ENCODE measurements at places on chromosomes 5 and 9.

- DNase-seq: no peak
Measured at GRCh38 chr5:159073026-159073425, 26.7 kb downstream of the EBF1 start.

GRCh38 chr5:75574791-75575190 lies 36.5 kb upstream of the ANKDD1B start:
- no peak for DNase-seq

DNA sequence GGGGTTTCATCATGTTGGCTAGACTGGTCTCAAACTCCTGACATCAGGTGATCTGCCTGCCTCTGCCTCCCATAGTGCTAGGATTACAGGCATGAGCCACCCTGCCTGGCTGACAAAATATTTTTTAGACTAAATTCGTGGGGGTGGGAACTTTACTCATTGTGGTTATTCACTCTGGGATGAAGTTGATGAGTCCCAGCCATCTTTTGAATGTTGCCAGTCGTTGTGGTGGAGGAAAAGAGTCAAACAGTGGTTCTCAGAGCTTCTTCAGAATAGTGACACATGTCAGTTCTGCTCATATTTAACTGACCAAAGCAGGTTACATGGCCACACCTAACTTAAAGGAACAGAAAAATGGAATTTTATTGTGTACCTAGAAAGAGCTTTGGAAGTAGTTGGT lies 6.9 kb downstream of the SREK1 start:
- DNase-seq: peak; percentile 41

- peak; percentile 34 for DNase-seq
Measured at GRCh38 chr5:34002629-34003328, 5.1 kb downstream of the AMACR start.

GRCh38 chr5:139236479-139236878 lies 38.3 kb upstream of the SIL1 start:
- no peak for DNase-seq

DNA sequence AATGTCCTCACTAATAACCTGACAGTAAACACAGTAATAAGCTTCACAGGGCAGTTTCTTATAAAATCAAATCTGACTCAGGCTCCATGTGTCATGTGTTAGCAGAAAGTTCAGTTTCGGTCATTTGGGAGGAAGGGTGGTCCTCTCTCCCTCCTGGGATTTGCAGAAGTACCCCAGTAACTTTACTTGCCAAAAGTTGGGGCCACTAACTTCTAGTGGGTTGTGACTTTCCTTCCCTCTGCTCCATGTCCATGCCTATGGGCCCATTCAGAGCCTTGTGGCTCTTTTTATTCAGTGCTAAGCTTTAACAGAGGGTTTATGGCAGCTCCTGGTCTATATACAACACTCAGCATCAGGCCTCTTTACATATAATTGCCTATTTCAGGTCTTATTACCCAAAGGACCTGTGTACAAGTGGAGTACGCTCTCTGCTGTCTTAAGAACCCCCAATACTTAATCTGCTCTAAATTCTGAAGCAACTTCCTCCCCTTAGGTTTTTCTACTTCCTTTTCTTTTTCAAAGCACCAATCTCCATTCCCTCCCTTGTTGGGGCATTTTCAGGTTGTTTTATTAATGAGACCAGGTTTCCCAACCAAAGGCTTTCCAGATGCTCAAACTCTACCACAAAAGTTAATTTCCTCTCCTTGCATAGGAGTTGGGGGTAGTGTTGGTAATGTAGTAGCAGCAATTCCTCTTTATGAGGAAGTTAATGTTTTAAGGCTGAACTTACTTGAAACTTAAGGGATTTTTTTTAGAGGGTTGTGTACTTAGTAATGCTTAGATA lies 107.7 kb downstream of the CCDC192 start:
- no peak for DNase-seq

DNA sequence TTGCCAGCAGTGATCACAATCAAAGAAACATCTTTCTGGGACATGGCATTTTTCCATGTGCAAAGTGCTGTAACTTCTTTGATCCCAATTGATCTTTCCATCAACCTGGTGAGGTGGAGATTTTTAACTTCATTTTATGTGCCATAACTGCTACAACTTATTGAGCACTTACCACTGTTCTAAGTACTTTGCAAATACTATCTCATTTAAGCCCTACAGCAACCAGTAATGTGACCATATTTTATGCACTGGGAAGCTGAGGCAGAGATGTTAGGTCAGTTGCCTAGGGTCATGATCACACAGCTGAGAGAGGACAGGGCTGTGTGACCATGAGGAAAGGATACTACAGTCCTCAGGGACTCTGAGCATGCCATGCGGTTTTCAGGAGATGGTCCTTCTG lies 17.9 kb upstream of the STRBP start:
- no peak for DNase-seq

GRCh38 chr9:131312822-131313770 lies 23.6 kb downstream of the PLPP7 start:
- peak; percentile 39 for DNase-seq

DNA sequence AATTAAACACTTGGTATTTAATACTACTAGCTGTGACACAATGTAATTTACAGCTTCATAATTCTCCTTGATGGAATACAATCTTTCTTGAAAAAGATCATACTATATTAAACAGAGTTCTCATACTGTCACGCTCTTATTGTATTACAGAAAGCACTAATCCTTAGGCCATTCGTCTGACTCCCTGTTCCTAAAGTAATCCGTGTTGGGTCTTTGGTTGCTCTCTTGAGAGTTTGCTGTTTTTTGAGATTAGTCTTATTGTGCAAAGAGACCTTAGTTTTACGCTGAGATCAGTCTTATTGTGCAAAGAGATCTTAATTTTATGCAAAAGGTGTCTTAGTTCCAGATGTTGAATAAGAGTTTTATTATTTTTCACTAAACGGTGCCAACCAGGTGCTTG lies 190.6 kb downstream of the ISL1 start:
- DNase-seq: no peak

- no peak for DNase-seq
Measured at GRCh38 chr5:4019009-4019769, 423.6 kb downstream of the IRX1 start.

GRCh38 chr9:26758655-26759054 lies 133.9 kb downstream of the CAAP1 start:
- no peak for DNase-seq

DNA sequence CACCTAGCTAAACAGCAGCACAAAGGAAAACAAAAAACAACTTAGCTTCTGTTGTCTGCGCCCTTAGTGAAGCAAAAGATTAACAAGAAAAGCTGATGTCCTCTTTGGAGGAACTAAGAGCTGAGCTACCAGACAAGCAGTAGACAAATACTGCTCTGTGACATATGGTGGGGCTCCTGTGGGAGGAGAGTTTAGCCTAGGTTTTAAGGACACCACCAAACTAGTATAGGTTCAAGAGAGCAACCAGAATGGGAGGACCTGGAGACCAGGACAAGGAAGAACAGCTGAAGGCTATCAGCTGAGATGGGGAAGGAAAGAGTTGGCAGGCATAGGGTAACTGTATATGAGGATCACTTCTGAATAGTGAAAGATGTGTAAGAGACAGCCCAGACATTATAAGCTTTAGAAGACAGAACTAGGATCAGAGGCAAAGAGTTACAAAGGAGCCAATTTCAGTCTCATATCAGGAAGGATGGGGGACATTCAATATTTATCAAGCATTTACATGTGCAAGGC lies 27.2 kb downstream of the FBXW2 start:
- no peak for DNase-seq

- DNase-seq: no peak
Measured at GRCh38 chr5:138986186-138986800, 111.2 kb upstream of the LRRTM2 start.

GRCh38 chr9:95770653-95771131 lies 104.8 kb upstream of the ERCC6L2 start:
- DNase-seq: no peak

DNA sequence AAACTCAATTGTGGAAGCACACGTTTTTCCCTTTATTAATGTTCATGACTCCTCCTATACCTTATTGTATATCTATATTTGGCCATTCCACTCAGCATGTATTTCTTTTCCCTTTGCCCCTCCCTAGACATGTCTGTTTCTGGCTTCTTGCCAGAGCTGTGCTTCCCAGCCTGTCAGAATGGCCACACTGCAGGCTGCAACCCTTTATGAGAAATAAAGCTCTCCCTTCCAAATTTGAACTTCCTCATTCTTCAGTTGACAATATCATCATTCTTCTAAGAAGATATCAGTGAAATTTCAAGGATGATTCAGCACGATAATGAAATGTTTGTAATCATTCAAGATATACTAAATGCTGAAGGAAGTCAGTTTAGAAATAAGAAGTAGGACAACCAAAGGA lies 107.6 kb upstream of the PRSS3 start:
- DNase-seq: no peak

GRCh38 chr9:129312251-129313122 lies 134.4 kb upstream of the IER5L start:
- DNase-seq: no peak

GRCh38 chr9:78615372-78615771 lies 318.4 kb downstream of the PSAT1 start:
- peak; percentile 20 for DNase-seq

GRCh38 chr9:137456061-137456863 lies 2.9 kb downstream of the NSMF start:
- DNase-seq: no peak

DNA sequence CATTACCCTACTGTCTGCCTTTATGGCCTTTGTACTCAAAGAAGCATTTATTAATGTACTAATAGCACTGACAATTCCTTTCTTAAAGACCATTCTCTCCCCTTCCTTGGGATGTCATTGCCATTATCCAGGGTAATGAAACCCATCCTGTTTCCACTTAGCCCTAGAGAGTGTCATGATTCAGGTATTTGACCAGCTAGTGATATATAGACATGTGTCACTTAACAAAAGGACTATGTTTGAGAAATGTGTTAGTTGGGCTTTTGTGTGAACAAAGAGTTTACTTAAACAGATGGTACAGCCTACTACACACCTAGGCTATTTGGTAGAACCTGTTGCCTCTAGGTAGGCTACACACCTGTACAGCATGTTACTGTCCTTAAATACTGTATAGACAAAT lies 2.0 kb downstream of the ATP6V0E1 start:
- peak; percentile 14 for DNase-seq

DNA sequence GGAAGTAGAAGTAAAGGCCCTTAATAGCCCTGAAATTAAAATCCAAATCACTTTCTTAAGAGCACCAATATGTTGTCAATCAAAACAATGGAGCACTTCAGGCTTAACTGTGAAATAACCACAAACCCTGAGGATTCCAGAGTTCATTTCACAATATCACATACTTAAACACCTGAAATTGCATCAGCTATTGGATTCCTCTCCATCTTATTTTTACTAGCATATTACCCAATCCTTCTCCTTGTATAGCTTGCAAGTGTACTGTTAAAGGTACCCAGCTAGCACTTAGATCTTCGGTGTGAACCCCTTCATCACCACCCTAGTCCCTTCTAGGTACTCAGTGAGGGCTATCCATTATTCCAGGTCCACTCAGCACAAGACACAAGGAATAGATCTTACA lies 287.3 kb downstream of the EFNA5 start:
- DNase-seq: no peak

- DNase-seq: no peak
Measured at GRCh38 chr5:14218011-14218410, 74.9 kb downstream of the TRIO start.

- no peak for DNase-seq
Measured at GRCh38 chr5:151937851-151938250, 13.2 kb upstream of the GLRA1 start.

DNA sequence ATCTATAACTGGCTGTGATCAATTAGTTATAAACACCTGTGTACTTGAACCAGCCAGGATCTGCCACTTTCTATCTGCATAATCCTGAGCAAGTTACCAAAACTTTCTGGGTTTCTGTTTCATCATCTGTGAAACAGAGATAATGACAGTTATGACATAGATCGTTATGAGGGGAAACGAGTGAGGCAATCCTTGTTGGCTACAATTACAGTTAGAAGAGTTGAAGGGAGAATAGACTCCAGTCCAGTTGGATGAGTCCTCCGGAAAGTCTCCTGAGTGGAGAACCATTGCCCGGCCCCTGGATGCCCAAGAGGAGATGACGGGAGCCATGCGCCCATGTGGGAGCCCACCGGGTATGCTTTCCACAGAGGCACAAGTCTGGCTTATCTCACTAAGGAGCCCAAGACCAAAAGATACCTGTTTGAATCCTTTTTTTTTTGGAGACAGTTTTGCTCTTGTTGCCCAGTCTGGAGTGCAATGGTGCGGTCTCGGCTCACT lies 4.5 kb downstream of the PDE6A start:
- DNase-seq: peak; percentile 58

- peak; percentile 16 for DNase-seq
Measured at GRCh38 chr5:104733063-104733669, 1170.6 kb upstream of the NUDT12 start.

- DNase-seq: no peak
Measured at GRCh38 chr9:128415281-128415680, 5.4 kb upstream of the CERCAM start.

- peak; percentile 65 for DNase-seq
Measured at GRCh38 chr9:749716-750115, 91.8 kb upstream of the DMRT1 start.

DNA sequence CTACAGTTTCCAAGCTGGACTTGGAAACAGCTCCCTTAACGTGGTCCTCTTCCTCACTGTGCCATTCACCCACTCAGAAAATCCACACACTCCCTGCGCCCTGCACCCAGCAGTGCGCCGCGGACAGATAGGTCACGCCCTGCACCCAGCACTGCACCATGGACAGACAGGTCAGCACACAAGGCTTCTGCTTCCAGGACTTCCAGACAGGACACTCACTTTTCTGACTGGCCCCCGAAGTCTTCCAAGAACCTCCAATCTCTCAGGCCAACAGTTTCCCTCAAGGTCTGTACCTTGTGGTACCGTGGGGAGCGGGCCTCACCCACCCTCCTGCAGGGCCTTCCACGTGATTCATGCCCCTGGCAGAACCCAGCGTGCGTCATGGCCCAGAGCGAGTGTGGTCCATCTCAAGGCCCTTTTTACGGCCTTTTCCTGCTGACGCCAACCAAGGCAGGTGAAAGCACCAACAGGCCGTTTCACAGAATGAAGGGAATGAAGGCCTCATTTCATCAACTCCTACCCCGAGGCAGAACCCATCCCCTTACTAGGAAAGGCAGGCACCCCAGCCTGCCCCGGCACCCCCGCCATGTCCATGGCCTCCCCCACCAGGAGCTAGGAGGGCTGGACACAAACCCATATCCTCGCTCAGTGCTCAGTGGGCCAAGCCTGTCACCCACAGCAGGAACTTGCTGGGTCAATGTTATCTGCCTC lies 17.3 kb downstream of the VAV2 start:
- no peak for DNase-seq

Data from M059J (cell line).